ENCODE measurements at places on chromosomes 7 and 10. TPM values are rescaled to one million over a fixed set of nuclear protein-coding genes. Genes with fewer than 3 reads are reported as not detected.

Gene FXYD4
- total RNA-seq, result not detected

Gene NME8
- total RNA-seq, result 1.7 TPM

Gene AMPH
- total RNA-seq, result 0.10 TPM

Gene PRKG1
- 1.2 TPM for total RNA-seq

Gene PSMG3
- 14.3 TPM for total RNA-seq

Gene LHFPL3
- not detected for total RNA-seq

Gene ST8SIA6
- total RNA-seq, result 1.3 TPM

Gene SEMA3D
- 0.21 TPM for total RNA-seq

Data from mononuclear cell (primary cell).